ENCODE measurements at places on chromosomes 3 and 15.

GRCh38 chr3:94132777-94133176 is 69.9 kb downstream of the NSUN3 start:
- DNase-seq: no peak

DNA sequence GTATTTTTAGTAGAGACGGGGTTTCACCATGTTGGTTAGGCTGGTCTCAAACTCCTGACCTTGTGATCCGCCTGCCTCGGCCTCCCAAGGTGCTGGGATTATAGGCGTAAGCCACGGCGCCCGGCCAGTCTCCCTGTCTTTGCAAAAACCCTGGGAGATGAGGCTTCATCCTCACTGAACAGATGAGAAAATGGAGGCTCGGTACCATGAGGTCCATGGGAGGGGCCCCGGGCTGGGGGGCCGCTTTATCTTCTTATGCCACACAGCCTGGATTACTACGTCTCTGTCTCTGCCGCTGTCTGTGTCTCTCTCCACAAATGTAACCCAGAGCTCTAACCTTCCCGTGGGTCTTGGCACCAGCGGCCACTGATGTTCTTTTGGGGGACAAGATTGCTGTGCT is 39.1 kb downstream of the ABTB1 start:
- DNase-seq: no peak

- DNase-seq: no peak
Measured at GRCh38 chr3:65729555-65729954, 309.2 kb downstream of the MAGI1 start.

DNA sequence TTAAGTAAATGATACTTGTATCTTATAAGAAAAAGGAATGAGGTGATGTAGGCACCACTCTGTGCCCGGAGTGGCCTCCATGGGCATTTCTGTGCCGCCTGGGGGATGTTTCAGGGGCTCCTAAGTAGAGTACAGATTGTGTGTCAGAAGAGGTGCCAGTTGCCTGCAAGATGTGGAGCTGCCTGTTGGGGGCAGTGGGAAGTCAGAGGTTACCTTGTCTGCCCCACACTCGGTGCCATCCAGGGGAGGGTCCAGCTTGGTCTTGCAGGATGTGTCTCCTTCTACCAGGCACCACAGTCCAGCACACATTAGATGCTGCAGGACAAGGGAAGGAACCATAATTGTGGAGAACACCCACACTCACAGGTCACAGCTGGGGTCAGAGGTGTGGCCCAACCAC is 208.8 kb downstream of the ADAMTS17 start:
- DNase-seq: no peak

GRCh38 chr15:82625136-82625535 is 22.0 kb downstream of the CPEB1 start:
- DNase-seq: no peak

DNA sequence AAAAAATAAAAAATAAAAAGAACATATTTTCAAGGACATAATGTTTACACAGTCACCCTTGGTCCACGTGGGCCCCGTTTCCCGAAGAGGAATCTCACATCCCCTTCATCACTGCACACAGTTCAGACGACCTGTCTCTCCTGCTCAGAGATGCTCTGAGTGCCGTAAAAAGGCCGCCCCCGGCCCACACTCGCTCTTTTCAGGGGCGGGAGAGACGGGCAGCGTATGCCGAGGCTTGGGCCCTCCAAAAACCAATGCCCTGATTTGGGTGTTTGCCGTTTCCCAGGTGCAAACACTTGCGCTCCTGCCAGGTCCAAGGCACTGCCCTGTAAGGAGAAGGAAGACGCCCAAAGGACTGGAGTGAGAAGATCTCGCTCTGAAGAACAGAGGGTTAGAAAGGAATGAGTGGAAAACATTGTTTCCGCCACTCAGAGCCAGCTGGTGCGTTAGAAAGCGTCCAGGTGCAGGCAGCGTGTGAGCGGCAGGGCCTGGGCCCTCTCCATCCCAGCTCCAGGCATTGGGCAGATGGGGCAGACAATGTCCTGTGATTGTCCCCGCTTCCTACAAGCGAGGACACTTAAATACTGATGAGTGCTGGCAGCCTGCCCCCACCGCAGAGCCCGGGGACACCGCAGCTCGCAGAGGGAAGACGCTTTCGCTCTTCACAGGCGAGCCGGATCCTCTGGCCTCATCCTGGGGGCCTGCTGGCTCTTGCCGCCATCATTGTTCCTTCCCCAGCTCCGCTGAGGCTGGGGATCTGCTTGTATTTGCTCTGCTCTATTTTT is 53.2 kb downstream of the NIPA2 start:
- DNase-seq: no peak

DNA sequence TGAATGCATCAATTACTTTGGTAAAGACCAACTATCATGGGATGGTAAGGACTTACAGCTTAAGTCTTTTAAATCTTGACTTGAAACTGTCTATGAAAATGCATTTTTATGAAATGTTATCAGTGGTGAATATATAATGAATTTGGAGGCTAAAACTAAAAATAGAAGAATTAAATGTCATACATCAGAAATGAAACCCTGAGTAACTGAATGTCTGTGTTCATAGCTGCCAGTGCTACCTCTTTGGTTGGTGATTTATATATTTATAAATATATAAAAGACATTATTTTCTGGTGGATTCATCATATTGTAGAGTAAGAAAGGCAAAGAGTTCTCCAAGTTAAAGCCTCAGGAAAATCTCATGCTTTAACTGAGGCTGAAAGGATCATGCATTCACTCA is 12.2 kb downstream of the SLC12A6 start:
- no peak for DNase-seq

- DNase-seq: no peak
Measured at GRCh38 chr15:82292271-82292670, 29.7 kb downstream of the SAXO2 start.

DNA sequence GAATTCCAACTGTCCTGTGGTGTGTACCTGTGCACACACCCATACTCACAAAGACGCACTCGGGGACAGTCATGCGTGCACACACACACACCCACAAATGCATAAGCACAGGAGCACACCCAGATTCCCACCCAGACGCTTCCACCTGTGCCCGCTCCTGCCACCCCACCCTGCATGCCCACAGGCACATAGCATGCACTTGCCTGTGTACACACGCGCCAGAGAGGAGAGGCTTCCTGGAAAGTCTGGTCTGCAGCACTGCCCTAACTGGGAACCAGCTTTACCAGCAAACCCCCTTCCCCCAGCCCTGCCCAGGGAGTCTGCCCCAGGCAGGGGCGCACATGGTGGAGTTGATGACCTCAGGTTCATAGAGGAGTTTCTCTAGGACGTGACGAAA is 246.2 kb downstream of the UACA start:
- no peak for DNase-seq
